ENCODE measurements at places on chromosomes 1 and 21.

DNA sequence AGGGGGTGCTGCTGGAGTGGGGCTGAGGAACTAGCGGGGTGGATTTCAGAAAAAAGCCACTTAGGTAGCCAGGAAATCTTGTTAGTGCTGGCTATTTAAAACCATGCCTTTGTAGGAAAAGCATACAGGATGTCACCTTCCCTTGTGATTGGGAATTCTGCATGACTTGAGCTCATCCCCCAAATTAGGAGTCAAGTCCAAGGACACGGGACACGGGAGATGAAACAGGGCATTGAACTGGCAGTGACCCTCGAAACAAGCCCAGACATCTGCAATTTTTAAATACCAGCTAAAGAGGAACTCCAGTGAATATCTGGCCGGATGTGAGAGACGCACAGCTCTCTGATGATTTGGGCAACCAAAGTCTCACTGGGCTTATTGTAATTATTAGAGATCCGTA lies 32.8 kb downstream of the C2CD2 start:
- DNase-seq: no peak

GRCh38 chr1:17363771-17364170 lies 8.2 kb upstream of the PADI6 start:
- DNase-seq: no peak

DNA sequence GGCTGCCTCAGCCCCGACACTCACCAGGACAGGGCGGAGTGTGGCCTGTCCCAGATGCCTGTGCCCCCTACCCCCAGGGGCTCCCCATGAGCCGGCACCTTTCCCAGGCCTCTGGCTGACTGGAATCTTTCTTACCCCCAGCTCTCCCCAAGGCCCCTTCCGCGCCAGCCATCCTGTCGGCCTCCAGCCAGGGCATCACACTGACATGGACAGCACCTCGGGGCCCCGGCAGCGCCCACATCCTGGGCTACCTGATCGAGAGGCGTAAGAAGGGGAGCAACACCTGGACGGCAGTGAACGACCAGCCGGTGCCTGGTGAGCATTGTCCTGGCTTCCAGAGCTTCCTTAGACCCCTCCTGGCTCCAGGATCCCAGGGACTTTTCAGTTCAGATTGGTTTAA lies 26.5 kb downstream of the IGFN1 start:
- no peak for DNase-seq

DNA sequence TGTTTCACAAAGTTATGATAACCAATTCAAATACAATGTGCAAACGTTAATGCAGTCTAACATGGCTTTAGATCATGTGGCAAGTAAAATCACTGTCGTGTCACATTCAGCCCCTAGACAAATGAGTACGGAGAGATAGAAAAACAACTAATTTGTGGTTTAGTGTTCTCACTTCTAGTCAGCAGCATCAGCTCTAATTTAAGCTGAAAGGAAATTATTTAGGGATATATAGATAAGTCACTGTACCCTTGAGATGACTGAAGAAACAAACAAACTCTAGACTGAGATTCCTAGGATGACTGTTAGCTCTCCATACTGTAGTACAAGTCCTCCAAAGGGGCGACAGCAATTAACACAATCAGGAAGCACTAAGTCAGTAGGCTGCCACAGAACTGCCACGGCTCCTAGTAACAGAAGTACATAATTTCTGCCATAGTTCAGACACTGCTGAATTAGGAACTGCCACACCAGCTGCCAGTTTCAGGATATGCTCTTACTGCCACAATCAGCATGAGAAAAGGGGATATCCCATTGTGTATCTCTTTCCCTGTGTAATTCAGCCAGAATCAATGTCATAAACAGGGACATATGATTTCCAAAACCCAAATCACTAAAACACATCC lies 150.4 kb upstream of the NEGR1 start:
- DNase-seq: no peak

DNA sequence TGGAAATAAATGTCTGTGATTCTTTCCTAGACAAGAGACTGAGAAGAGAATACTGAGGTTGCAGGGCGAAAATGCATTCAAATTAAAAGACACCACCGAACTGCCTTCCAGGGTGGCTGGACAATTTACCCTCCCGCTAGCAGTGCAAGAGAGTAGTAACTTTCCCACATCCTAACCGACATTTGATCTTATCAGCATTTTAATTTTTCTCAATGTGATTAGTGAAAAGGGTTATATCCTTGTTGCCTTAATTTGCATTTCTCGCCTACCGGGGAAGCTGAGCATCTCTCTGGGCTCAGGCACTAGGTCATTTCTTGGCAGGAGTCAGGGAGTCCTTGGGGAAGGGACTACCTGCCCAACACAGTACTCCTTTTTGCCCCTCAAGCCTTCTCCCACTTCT lies 2.8 kb downstream of the TNFRSF8 start:
- no peak for DNase-seq

- DNase-seq: no peak
Observed at GRCh38 chr1:182826892-182827291, 12.3 kb upstream of the DHX9 start.

DNA sequence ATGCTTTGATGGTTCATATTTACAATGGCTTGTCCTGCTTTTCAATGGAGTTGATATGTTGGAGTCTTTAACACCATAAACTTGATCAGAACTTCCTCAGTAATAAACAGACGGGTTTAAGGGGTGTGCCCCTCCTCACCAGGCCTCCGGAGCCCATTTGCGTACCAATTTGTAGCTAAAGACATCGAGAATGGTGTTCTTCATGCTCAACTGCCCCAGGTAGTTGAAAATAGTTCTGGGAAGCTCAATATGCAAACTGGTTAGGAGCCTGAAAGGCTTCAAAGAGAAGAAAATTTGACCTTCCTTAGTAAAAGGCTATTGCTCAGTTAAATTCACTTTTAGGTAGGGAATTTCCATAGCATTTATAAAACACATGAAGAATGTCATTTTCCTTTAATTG lies 68.1 kb upstream of the RRP15 start:
- DNase-seq: no peak

All from activated naive CD4-positive, alpha-beta T cell treated with Interleukin-2 at 50 U/mL for 16 hours (primary cell).